Aorta (tissue), 5 donors: ENCODE measurements at places on chromosomes 13 and 19. TPM values are rescaled to one million over a fixed set of nuclear protein-coding genes. Genes with fewer than 3 reads are reported as not detected.

Gene CD70
- not detected for total RNA-seq

Gene BTBD2
- 62.7 TPM for total RNA-seq

Gene ATP8A2
- total RNA-seq = 0.24 TPM

Gene CLDND2
- total RNA-seq = not detected

- no peak for DNase-seq
Observed at GRCh38 chr13:97460004-97460775, 26.2 kb downstream of the RAP2A start.

DNA sequence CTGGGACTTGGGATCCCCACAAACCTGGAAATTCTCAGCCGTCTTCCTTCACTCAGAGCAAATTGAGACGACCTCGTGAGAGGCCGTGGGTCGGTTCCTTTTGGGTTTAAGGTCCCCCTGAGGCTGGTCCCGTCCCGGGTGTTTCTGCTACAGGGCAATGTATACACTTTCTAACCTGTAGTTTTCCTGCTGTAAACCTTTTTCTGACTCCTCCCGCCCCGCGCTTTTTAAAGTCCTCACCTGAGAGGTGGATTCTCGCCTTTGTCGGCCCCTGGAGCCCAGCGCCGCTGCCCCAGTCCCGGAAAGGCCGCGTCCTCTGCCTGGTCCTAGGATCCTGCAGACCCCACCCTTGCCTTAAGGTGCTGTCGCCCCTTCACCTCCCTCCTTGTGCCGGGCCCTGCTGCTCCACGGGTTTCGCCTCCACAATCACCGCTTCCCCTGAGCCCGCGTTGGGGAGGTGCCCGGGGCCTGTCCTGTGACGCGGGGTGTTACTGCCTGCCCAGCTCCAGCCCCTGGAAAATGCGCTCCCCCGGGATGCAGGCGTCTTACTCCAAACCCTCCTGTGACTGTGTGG lies 391 bp downstream of the ZNF761 start:
- peak; percentile 77 for DNase-seq

- no peak for DNase-seq
Observed at GRCh38 chr13:87820241-87820640, 149.1 kb downstream of the SLITRK5 start.

DNA sequence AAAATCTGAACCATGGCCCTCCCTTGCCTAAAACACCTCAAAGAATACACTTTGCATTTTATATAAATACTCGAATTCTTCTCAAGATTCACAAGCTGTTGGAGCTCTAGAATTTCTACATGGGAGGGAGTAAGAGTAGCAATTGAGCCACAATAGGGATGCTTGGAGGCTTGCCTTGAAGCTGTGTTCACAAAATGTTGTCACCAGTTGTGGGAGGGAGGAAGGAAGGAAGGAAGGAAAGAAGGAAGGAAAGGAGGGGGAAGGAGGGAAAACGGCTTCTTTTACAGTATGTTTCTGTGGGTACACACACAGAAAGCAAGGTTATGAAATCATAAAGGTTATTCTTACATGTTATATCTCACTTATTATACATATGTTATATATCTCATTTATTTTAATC lies 128.6 kb upstream of the PEG3 start:
- DNase-seq = no peak

- no peak for DNase-seq
Observed at GRCh38 chr13:60112771-60113170, 51.0 kb downstream of the DIAPH3 start.

DNA sequence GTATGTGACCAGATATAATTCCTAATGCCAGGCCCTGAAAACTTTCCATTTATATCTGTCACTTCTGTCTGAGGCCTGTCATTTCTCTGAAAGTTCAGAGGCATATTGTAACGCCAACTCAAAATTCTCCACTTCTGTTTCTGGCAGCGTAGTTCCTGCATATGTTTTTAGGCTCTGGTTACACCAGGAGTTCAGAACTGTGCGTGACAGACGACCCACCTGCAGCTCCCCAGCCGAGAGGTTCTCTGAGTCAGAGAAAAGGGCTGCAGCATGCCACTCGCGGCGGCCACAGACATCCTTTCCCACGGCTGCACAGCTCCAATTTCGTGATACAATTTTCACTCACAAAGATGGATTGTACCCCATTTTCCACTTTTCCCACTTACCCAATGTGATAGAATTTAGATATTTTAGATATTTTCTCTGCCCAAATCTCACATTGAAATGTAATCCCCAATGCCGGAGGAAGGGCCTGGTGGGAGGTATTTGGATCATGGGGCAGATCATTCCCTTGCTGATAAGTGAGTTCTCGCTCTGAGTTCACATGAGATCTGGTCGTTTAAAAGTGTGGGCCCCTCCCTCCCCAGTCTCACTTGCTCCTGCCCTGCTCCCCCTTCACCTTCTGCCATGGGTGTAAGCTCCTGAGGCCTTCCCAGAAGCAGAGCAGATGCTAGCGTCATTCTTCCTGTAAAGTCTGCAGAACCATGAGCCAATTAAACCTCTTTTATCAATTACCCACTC lies 308.1 kb downstream of the LIG4 start:
- no peak for DNase-seq

- no peak for DNase-seq
Observed at GRCh38 chr13:20938302-20938701, 35.8 kb upstream of the XPO4 start.

DNA sequence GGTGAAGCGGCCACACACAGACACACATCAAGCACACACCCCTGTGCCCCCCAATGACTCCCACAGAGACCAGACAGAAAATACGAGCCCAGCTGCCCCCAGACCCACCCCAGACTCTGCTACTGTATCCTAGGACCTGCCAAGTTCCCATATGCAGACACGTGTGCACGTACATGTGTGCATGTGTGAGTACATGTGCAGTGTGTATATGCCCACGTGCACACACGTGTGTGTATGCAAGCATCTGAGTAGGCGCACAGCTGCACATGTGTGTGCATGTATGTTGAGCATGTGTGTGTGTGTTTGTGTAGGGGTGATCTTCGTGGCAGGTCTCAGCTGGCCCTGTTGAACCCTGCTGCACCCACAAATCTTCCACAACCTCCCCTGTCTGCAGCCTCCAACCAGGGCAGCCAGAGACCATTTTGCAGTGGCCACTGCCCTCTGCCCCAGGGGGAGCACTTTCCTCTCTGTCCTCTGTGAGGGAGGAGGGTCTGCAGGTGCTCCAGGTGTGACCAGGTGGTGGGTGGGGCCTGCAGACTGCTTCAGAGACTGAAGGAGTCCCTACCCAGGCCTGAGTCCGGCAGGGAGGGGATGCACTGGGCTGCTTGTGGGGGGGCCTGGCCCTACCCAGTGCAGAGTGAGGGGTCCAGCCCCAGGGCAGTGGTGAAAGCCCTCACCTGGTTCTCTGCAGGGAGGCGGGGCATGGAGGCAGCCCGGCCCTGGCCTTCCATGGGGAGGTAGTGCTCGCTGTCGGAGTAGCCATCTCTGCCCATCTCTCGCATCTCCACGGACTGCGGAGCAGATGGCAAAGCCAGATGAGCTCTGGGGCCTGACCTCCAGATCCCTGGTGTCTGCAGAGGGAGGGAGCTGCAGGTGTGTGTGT lies 61.5 kb downstream of the IER2 start:
- DNase-seq = no peak

DNA sequence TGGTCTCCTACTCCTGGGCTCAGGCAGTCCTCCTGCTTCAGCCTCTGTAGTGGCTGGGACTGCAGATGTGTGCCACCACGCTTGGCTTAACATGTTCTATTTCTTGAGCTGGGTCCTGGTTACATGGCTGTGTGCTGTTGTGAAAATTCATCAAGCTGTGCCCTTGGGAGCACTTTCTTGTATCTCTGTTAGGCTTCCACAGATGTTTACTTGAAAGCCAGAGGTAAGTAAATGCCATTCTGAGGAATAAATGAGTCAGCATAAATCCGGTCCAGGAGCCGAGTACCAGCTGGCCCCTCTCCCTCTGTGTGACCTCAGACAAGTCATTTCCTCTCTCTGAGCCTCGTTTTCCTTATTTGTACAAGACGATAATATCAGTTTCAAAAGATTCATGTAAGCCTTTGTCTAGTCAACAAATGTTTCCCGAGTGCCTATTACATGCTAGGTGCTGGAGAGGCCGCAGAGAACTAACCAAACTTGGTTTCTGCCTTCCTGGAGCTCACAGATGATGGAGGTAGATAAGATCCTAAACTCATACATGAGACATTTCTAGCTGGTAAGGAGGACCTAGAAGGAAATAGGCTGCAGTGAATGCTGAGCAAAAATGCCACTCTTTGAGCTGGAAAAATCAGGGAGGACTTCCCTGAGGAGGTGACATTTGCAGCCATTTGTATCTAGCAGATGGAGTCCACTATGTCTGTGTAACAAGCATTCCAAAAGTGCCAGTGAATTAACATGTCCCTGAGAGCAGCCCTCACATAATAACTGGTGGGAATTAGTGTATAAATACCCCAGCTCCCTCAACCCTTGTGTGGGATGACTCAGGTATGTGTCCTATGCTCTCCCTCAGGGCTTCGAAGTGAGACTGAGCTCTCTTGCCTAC lies 2.7 kb upstream of the RASAL3 start:
- peak; percentile 16 for DNase-seq

GRCh38 chr13:98514288-98514687 lies 62.6 kb downstream of the STK24 start:
- DNase-seq = no peak
